ENCODE measurements at places on chromosomes 4 and X. TPM values are rescaled to one million over a fixed set of nuclear protein-coding genes. Genes with fewer than 3 reads are reported as not detected.

Gene RAB40AL
- total RNA-seq: 1.6 TPM

Gene PPBP
- total RNA-seq: 0.35 TPM

Gene SMIM10
- total RNA-seq: 2.1 TPM

Gene SLC25A31
- not detected for total RNA-seq

GRCh38 chrX:96710031-96710430 lies 25.4 kb downstream of the DIAPH2 start:
- peaks cover 10% of the 10 kb centered on the region for H3K4me1 ChIP-seq
- H3K27me3 ChIP-seq: no peaks in the 10 kb centered on the region
- no peak overlapping the region for H3K27ac ChIP-seq
- no peak overlapping the region for H3K4me3 ChIP-seq
- DNase-seq: peak; percentile 30
- H3K36me3 ChIP-seq: no peaks in the 10 kb centered on the region

GRCh38 chr4:180615746-180616145 lies 1627.5 kb upstream of the TENM3 start:
- H3K4me3 ChIP-seq: no peak overlapping the region
- H3K36me3 ChIP-seq: no peaks in the 10 kb centered on the region
- H3K27me3 ChIP-seq: no peaks in the 10 kb centered on the region
- DNase-seq: peak; percentile 51

DNA sequence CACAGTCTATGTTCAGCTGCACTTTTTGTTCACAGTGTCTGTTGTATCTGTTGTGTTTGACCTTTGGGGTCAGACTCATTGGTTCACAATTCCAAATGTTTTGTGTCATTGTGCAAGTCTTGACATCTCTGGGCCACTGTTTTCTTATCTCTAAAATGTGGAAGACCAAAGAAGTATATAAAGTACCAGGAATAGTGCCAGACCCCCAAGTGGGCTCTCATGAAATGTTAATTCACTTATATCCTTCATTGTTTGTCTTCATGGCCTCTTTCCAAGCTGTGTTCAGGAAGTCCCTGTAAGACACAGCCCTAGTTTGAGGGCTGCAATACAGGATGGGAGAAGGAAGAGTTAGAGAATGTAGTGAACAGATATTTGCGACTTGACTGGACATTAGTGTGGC lies 468.3 kb upstream of the BOD1L1 start:
- H3K4me3 ChIP-seq: no peak overlapping the region
- H3K27me3 ChIP-seq: no peaks in the 10 kb centered on the region
- no peaks in the 10 kb centered on the region for H3K36me3 ChIP-seq
- H3K4me1 ChIP-seq: no peaks in the 10 kb centered on the region
- no peak for DNase-seq

GRCh38 chr4:81808011-81808672 lies 336.4 kb upstream of the RASGEF1B start:
- H3K36me3 ChIP-seq: no peaks in the 10 kb centered on the region
- H3K4me1 ChIP-seq: 0 out of 2 replicates have a peak, but pooled peaks cover 6% of the 10 kb centered on the region
- H3K27ac ChIP-seq: no peak overlapping the region
- DNase-seq: no peak
- no peak overlapping the region for H3K4me3 ChIP-seq
- H3K27me3 ChIP-seq: no peaks in the 10 kb centered on the region

DNA sequence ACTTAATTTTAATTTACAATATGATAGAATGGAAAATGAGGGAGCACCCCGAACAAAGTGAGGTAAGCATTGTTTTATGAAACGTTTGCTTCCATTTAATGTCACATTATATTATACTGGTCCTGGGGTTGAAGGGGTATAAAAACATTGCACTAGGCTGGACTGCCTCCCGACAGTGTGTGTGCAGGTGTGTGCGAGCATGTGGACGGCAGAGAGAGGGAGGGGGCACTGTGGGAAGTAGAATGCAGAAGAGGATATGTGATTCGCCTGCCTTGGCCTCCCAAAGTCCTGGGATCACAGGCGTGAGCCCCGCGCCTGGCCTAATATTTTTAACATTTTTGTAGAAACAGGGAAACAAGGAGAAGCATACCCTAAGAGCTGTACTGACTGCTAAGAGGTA lies 36.0 kb downstream of the IRF2 start:
- DNase-seq: no peak
- H3K27ac ChIP-seq: no peak overlapping the region
- H3K4me1 ChIP-seq: peaks cover 68% of the 10 kb centered on the region
- H3K27me3 ChIP-seq: no peaks in the 10 kb centered on the region

DNA sequence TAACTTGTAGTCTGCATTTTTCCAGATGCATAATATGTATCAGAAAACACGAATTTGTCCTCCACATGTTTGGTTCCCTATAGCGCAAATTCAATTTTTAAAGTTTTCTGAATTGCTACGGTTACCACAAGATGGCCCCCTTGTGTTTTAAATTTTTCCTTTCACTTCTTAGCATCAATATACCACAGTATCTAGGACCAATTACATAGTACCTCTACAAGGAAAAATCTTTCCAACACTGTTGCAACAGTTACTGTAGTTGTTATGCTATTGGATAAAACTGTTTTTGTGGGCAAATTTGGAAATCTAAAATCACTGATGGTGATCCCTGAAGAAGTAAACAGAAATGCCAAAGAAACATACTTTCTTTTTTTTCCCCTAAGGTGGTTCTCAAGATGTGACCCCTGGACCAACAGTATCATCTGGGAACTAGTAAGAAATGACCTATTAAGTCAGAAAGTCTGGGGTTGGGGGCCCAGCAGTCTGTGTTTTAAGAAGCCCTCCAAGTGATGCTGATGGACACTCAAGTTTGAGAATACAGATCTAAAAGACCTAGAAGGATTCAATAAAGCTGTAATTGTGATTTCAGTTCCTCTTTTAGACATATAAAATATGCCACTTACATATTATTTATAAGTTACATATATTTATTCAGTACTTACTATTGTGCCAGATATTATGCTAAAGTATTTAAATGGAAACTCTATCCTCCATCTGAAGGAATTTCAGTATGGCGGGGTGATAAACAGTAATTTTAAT lies 3.1 kb downstream of the ZGRF1 start:
- H3K36me3 ChIP-seq: peaks cover 20% of the 10 kb centered on the region
- peak; percentile 67 for DNase-seq
- peak overlapping the region; percentile 15 for H3K27ac ChIP-seq
- H3K27me3 ChIP-seq: no peaks in the 10 kb centered on the region
- H3K4me3 ChIP-seq: no peak overlapping the region
